Suppressor macrophage treated with lipopolysaccharide for 4 hours (primary cell): ENCODE measurements at places on chromosomes 16 and 17.

- DNase-seq = no peak
These were observed 267.3 kb downstream of the CPPED1 start for GRCh38 chr16:12536412-12536746.

DNA sequence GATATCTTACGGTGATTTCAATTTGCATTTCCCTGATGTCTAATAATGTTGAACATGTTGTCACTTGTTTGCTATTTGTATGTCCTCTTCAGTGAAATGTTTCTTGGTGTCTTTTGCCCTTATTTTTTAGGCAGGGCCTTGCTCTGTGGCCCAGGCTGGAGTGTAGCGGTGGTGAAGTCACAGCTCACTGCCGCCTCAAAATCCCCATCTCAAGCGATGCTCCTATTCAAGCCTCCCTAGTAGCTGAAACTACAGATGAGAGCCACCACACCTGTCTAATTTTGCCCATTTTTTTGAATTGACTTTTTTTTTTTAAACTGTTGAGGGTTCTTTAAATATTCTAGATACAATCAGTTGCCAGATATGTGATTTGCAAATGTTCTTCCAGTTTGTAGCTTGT is 8.3 kb downstream of the UBE2G1 start:
- DNase-seq = no peak

DNA sequence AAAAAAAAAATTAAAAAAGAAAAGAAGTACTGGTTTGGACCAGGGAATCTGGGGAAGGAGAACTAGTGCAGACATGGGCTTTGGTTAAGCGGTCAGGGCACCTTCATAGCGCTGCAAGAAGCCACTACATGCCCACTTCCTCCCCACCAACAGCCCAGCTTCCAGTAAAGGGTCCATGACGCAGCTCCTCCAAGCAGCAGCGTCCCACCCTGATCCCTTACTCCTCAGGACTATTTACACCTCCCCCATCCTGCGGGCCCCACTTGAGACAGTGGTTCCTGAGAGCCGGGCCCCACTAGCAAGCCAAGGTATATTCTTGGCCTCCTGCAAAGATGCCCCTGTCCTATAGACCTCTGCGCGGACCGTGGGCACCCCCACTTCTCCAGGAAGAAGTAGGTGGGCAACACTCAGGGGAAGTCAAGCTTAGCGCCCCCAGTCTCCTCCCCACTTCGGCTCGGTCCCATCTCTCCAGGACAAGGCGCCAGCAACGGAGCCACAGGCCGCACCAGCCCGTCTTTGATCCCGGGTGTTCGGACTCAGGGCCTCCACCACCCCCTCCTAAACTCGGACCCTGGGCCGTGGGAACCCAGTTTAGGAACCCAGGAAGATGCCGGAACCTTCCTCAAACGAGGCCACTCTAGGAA is 913 bp upstream of the PRR14 start:
- DNase-seq = peak; percentile 27

- no peak for DNase-seq
These were observed 36.0 kb downstream of the LGALS9 start for GRCh38 chr17:27666831-27667560.

DNA sequence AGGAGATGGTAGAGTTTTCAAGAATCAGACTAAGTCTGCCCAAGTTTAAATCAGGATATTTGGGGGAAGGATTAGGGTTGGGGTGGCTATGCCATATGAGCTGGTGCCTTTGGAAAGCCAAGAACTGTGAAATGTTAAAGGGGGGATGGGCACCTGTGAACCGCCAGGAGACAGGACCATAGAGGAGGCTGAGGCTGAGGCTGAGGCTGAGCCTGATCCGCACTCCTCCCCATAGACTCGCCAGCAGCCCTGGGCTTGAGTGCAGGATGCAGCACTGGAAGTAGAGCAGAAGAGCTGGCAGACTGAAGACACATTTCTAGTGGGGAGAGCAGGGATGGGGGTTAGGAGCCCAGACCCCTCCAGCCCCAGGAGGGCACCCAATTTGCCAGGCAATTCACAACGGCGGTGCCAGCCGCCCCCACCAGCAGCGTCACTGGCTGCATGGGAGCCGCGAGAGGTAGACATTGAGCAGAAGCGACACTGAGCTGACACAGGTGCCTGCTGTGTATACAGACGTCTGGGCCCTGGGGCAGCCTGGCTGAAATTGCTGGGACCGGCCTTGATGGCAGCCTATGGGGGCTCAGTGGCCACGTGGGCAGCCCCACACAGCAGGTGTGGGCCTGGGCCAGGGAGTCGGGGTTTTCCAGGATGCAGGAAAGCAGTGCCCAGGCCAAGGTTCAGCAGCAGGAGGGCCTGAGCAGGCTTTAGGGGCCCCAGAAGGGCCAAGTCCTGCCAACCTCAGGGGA is 9.2 kb downstream of the PIMREG start:
- no peak for DNase-seq

DNA sequence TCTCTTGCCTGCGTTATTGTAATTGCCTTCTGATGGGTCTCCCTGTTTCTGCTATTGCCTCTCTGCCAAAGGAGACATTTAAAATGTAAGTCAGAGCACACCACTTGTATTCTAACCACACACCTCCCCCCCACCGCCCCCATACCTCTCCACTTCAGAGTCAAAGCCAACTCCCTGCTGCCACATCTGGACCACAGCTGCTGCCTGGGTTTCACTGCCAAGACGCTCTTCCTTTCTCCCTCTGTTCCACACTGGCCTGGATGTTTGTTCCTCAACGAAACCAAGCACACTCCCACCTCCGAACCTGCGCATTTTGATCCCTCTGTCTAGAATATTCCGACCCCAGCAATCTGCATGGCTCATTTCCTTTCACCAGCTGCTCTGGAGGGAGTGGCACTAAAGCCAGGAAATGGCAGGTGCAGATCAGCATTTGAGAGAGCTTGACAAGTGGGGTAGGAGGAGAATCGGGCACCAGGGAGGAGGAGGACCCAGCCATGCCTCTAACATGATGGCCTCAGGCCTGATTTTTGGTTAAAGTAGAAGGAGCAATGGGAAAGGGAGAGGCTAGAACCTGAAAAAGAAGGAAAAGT is 92.4 kb upstream of the HS3ST2 start:
- no peak for DNase-seq

DNA sequence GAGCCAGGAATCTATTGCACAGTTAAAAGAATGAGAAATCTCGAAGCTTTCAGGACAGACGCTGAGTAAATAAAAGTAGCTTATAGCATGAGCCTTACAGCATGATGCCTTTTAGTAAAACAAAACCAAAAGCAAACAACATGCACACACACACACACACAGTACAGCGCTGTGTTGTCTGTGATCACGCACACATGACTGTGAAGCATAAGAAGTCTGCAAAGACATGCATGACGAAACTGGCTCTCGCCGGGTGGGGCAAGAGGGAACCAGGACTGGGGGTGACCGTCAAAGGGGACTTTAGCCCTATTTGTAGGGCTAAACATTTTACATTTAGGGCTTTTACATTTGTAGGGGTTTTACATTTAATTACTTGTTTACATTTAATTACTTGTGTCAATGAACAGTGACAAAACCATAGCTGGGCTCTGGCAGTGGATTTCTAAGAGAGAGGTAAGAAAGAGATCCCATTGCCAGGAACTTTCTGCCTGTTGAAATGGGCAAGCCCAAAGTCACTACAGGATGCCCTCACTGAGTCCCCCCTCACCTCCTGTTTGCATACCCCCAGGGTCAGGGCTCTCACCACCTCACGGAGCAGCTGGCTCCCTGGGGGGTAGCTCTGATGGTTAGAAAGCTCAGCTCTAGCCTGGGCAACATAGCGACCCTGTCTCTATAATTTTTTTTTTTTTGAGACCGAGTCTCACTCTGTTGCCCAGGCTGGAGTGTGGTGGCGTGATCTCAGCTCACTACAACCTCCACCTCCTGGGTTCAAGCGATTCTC is 2.0 kb upstream of the TNFRSF13B start:
- DNase-seq = peak; percentile 29

DNA sequence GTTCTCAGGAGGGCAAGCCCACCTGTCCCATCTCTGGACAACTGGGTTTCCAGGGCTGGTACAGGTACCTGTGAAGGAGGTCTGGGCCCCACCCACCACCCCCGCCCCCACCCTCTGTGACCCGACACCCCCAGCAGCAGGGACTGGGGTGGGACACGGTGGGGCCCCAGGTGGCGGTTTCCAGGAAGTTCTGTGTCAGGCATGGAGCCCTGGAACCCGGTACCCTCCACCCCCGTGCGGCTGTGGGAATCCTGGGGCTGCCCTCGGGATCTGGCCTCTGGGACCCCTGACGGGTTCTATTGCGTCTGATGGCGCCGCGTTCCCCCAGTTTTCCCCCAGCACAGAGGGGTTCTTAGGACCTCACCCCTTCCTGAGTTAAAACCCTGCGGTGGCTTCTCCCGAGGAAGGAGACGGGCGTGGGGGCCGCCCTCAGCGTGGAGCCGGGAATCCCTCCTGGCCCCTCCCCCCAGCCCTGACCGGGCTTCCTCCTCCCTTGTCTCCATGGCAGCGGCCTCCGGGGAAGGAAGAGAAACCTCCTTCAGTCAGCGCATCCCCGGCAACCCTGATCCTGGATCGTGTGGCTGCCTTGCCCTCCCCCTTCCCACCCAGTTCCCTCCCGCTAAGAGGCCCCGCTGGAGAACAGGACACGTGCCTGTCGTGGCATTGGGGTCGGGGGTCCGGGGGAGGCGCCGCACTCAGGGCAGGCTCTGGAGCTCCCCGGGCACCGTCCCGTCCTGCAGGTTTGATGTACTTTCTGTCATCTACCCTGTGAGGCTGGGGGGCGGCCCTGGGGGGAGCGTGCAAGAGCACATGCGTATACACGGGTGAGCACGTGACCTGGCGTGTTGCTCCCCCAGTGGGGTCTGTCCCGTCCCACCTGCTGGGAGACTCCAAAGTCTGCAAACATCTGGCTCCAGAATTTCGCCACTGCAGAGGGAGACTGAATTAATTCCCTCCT is 30.3 kb downstream of the CACNA1H start:
- DNase-seq = peak; percentile 5

- peak; percentile 56 for DNase-seq
These were observed 2.2 kb upstream of the EFTUD2 start for GRCh38 chr17:44901411-44901921.

DNA sequence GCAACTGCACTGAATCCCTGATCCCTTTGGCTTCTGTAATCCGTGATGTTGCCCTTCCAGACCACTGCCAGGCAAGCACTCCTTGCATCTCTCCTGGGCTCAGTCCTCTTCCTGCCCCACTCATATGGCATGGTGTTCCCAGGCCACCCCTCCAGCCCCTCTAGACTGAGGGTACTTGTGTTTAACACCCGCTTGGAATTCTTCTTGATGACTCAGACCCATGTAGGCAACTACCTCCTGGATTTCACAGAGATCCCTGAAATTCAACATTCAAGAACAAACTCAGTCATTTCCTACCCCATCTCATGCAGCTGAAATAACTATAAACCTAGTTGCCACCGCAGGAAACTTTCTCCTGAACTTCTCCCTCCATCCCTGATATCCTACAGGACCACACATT is 541.9 kb upstream of the CDH11 start:
- DNase-seq = no peak

DNA sequence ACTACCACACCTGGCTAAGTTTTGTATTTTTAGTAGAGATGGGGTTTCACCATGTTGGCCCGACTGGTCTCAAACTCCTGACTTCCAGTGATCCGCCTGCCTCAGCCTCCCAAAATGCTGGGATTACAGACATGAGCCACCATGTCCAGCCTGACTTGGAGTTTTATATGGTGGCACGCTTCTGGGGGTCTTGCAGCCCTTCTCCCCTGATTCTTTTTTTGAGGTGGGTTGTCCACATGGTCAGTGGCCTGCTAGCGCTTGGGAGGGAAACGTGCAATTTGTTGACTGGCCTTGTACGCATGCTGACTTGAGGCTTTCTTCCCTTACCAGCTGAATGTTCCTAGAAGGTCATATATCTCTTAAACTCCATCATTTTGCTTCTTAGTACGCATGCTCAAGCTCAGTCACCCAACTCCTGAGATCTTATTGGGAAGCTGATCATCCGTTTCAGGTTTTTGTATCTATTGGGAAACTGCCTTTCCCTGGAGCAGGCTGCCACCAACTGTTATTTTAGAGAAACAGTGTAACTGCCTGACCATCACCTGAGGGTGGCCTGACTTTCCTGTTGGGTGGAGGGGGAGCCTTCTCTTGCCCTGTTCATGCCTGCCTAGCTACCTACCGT is 13.7 kb upstream of the LDHD start:
- DNase-seq = no peak

DNA sequence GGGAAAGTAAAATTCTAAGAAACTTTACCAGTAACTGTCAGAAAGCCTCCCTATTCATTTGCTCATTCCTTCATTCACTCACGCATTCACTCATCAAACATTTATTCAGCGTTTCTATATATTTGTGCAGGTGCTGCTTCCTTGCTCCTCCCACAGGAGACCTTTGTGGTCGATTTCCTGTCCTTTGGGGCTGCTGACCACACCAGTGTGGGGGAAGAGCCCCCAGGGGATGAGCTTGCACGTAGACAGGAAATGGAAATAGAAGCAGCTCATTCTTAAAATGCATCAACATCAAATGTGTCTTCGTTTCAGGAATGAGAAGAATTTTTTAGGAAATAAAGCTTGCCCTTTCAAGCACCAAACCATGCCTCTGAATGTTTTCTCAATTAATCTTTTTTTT is 9.6 kb downstream of the PIK3R6 start:
- no peak for DNase-seq

DNA sequence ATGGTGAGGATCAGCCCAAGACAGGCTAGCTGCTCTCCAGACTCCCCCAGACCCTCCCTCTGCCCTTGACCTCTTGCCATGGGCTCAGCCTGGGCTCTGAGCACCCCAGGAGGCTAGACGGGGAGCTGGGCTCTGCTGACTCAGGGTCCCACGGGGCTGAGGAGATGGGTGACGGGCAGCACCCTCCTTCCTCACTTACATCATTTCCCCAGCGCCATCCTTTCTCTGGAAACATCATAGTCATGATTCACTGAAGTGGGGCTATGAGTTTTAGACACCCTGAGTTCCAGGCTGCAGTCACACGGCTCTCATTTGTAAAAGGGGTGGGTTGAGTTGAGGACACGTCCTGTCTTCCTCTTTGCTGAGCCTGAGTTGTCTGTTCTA is 3.0 kb upstream of the ITGAX start:
- DNase-seq = peak; percentile 96

DNA sequence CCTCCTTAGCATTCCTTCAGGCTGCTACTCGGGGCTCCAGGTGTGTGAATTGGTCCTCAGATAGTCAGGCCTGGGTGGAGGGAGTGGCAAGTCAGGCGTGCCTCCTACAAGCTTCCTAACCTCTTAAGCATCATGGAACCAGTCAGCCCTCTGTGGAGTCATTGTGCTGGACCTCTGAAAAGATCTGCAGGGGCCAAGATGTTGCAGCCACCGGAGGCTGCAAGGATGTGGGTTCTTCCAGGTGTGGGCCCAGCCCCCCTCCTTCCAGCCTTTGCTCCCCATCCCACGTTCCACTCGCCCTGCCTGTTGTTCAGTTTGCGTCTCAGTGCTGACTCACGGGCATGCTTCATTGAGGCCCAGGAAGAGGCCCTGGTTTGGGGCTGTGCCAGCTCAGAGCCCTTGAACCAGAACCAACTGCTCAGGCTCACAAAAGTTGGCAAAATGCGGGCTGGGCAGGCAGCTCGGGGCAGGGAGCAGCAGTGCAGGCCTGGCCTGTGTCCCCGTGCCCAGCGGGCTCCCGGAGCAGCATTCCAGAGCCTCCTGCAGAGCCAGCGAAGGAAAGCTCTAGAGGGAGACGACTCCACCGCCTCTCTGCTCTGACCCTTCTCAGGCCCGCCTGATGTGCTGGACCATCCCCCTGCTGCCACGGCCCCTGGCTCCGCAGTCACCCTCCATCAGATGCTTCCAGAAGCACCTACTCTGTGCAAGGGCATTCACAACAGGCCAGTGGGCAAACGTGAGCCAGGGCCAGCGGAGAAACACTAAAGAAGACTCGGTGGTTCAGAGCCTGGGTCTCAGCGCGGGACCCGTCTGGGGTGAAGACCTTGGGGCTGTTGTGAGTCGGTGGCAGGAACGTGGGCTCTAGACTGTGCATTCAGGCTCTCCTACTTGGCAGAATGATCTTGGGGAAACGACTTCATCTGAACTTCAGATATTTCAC is 7.5 kb downstream of the LDHD start:
- peak; percentile 82 for DNase-seq
